ENCODE measurements at places on chromosomes 7 and 10. TPM values are rescaled to one million over a fixed set of nuclear protein-coding genes. Genes with fewer than 3 reads are reported as not detected.
A peak's percentile ranks its signal among the peaks of the same experiment; 100 is the strongest.

GRCh38 chr10:103445767-103446567, 6.2 kb downstream of the CALHM2 start:
- H3K27ac ChIP-seq: peak overlapping the region; percentile 79
- no peak overlapping the region for H3K4me3 ChIP-seq
- H3K4me1 ChIP-seq: peaks cover 51% of the 10 kb centered on the region
- no peaks in the 10 kb centered on the region for H3K27me3 ChIP-seq
- H3K36me3 ChIP-seq: peaks cover 24% of the 10 kb centered on the region

Gene GJD4
- not detected for total RNA-seq

Gene VPS37D
- total RNA-seq: 2.0 TPM

- peaks cover 28% of the 10 kb centered on the region for H3K4me1 ChIP-seq
- no peaks in the 10 kb centered on the region for H3K36me3 ChIP-seq
- H3K27ac ChIP-seq: no peak overlapping the region
- H3K27me3 ChIP-seq: no peaks in the 10 kb centered on the region
These were observed 44.3 kb downstream of the INSYN2A start for GRCh38 chr10:127151981-127152699.

DNA sequence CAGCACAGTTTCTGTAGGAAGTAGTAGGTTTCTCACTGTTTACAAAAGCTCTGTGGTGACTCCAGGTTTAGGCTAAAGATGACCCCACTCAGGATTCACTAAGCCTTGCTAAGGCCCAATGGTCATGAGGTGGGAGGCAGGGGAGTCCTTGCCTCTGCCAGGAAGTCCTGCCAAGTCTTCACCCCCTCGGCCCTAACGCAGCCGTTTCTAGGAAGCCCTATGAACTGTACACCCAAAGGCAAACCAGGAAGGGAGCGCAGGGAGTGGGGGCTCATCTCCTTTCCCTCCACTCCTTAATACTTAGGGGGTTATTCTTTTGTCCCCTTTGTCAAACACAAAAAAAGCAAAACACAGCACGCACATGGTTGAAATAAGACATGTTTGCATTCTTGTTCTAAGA, 64.6 kb downstream of the CTBP2 start:
- no peak for DNase-seq
- peaks cover 8% of the 10 kb centered on the region for H3K4me1 ChIP-seq
- no peak overlapping the region for H3K27ac ChIP-seq
- peaks cover 15% of the 10 kb centered on the region for H3K36me3 ChIP-seq

- H3K4me1 ChIP-seq: no peaks in the 10 kb centered on the region
- H3K4me3 ChIP-seq: no peak overlapping the region
- H3K27ac ChIP-seq: no peak overlapping the region
- no peaks in the 10 kb centered on the region for H3K36me3 ChIP-seq
- no peaks in the 10 kb centered on the region for H3K27me3 ChIP-seq
- DNase-seq: no peak
These were observed 470.1 kb upstream of the ADARB2 start for GRCh38 chr10:2207246-2207922.

- no peaks in the 10 kb centered on the region for H3K27me3 ChIP-seq
- no peaks in the 10 kb centered on the region for H3K4me1 ChIP-seq
- H3K4me3 ChIP-seq: no peak overlapping the region
- H3K36me3 ChIP-seq: no peaks in the 10 kb centered on the region
- no peak overlapping the region for H3K27ac ChIP-seq
These were observed 89.0 kb downstream of the EMX2 start for GRCh38 chr10:117631276-117632145.

GRCh38 chr7:79361214-79361613, 92.3 kb downstream of the MAGI2 start:
- DNase-seq: no peak
- H3K27me3 ChIP-seq: no peaks in the 10 kb centered on the region
- H3K36me3 ChIP-seq: no peaks in the 10 kb centered on the region
- no peak overlapping the region for H3K4me3 ChIP-seq
- no peak overlapping the region for H3K27ac ChIP-seq

Gene TASOR2
- 48.9 TPM for total RNA-seq

DNA sequence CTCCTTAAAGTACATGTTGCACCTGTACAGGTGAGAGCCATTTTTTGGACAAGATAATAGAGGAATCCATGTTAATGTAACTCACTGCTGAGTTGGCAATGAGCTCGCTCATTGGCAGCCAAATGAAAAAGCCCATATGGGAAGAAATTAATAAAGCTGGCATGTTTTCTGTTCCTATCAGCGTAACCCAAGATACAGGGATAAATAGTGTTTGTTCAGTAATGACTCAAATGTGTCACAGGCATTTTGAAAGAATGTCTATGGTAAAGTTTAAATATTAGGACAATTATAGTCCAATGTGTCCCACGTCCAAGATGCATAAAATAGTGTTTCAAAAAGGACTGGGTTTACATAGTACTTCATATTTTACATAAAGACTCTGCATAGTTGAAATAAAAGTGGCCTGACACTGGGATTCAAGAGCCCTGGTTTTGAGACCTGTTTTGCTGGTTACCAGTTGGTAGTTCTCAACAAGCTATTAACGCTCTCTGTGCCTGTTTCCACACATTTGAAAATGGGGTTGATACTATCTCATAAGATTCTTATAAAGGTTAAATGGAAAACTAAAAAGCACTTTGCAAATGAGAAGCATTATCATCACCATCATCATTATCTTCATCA, 49.1 kb downstream of the MTURN start:
- no peak for DNase-seq
- no peaks in the 10 kb centered on the region for H3K27me3 ChIP-seq
- no peaks in the 10 kb centered on the region for H3K4me1 ChIP-seq
- H3K27ac ChIP-seq: no peak overlapping the region

- no peak overlapping the region for H3K27ac ChIP-seq
- H3K4me1 ChIP-seq: no peaks in the 10 kb centered on the region
- H3K4me3 ChIP-seq: no peak overlapping the region
- H3K36me3 ChIP-seq: peaks cover 2% of the 10 kb centered on the region
- DNase-seq: no peak
These were observed 40.2 kb downstream of the NUP205 start for GRCh38 chr7:135597926-135598305.

DNA sequence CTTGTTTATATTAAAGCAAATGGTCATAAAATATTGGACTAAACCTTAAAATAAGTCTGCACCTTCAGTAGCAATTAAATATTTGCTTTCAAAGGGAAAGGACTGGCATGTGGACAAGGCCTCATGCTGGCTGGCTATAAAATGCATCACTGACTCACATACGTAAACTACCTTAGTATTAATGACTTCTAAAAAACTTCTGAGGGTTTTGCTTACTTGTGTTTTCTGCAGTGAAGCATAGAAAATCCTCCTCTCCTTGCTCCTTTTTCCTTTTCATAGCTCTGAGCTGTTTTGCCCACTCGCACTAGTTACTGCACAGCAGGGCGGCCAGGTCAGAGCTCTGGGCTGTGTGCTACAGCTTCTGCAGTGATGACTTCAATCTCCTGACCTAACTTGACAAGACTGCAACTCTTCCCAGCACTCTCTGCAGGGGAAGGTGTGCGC, 82.3 kb downstream of the CUL2 start:
- H3K4me3 ChIP-seq: no peak overlapping the region
- peaks cover 8% of the 10 kb centered on the region for H3K36me3 ChIP-seq
- no peak overlapping the region for H3K27ac ChIP-seq
- H3K27me3 ChIP-seq: no peaks in the 10 kb centered on the region

DNA sequence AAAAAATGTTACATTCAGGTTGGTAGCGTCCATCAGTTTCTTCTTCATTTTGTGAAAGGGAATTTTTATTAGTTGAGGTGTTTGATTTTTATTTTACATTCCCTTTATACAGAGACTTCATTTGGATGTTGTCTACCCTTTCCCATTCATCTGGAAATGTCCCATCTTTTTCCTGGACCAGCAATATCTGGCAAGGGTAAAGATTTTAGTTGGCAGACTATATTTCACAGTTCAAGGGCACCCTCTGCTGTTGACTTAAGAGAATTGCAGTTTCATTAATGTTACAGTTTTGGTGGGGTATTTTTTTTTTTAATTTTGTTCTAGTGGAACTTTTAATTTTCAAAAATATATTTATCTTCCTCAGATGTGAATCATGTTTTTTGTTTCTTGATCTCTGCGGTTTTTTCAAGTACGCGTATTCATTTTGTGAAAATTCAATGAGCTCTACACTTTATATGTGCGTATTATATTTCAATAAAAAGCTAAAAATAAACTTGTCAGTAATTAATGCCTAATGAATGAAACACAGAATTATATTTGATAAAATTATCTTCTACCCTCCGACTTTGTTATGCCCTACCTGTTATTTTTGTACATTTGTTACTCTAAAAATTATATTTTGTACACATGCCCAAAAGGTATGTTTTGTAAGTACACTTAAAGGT, 97.9 kb upstream of the KLF14 start:
- H3K4me3 ChIP-seq: no peak overlapping the region
- peak; percentile 35 for DNase-seq
- no peaks in the 10 kb centered on the region for H3K36me3 ChIP-seq
- H3K27ac ChIP-seq: no peak overlapping the region
- H3K27me3 ChIP-seq: no peaks in the 10 kb centered on the region
- peaks cover 10% of the 10 kb centered on the region for H3K4me1 ChIP-seq

Gene LIPN
- total RNA-seq: not detected

- DNase-seq: no peak
- H3K27ac ChIP-seq: no peak overlapping the region
- no peak overlapping the region for H3K4me3 ChIP-seq
- no peaks in the 10 kb centered on the region for H3K36me3 ChIP-seq
- peaks cover 76% of the 10 kb centered on the region for H3K27me3 ChIP-seq
These were observed 132.3 kb downstream of the SPAG6 start for GRCh38 chr10:22477334-22478287.

GRCh38 chr10:44888886-44889285, 22.3 kb upstream of the TMEM72 start:
- no peak overlapping the region for H3K4me3 ChIP-seq
- no peaks in the 10 kb centered on the region for H3K27me3 ChIP-seq
- H3K36me3 ChIP-seq: no peaks in the 10 kb centered on the region
- no peak overlapping the region for H3K27ac ChIP-seq
- no peaks in the 10 kb centered on the region for H3K4me1 ChIP-seq

GRCh38 chr10:19570991-19571390, 245.2 kb upstream of the PLXDC2 start:
- H3K4me1 ChIP-seq: no peaks in the 10 kb centered on the region
- no peaks in the 10 kb centered on the region for H3K36me3 ChIP-seq
- H3K27me3 ChIP-seq: no peaks in the 10 kb centered on the region
- no peak overlapping the region for H3K27ac ChIP-seq

Gene INSYN2A
- total RNA-seq: not detected

Gene SLC18A2
- total RNA-seq: not detected

Gene CYP3A4
- total RNA-seq: not detected

Gene SORCS1
- not detected for total RNA-seq

DNA sequence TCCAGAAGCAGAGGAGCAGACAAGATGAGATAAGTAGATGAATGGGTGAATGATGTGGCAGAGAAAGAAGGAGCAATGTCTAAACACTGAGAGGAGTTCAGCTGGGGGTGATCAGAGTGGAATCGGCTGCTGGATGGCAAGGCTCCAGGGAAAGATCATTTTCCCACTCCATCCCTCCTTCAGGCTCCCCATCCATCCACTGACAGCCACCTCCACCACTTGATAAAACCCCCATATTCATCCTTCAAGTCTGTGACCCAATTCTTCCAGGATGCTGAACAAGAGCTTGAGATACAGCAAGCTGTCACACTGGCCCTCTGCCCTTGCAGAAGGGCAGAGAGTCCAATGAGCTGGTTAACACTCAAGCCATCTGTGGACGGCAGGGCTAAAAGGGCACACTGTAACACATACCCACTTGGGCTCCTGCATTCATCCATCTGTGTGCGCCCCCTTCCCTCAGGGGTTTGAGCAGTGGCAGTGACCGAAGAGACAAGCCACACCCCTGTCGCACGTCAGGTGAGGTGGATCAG, 30.8 kb upstream of the CACNB2 start:
- H3K27ac ChIP-seq: no peak overlapping the region
- no peaks in the 10 kb centered on the region for H3K27me3 ChIP-seq
- no peak for DNase-seq
- H3K36me3 ChIP-seq: no peaks in the 10 kb centered on the region
- H3K4me3 ChIP-seq: no peak overlapping the region

DNA sequence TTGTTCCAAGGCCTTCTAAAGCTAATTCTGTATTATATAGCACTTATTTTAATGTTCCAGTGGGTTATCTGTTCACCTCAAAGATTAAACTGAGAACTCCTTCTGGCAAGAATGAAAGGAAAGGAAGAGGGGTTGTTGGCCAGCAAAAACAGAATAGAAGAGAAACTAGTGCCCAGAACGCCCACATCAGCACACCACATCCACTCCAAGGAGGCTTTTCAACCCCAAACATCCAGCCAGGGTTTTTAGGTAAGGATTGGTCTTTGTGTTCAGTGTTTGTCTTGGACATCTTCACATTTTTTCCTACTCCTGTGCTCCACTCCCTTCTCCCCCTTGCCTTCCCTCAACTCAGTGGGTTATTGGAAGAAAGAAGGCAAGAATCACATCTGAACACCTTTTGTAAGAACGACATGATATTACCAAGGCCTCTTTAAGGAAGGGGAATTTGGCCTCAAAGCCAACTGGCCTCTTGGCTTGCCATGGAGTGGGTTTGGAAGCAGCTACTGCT, 55.8 kb downstream of the BICC1 start:
- no peak overlapping the region for H3K4me3 ChIP-seq
- H3K27ac ChIP-seq: no peak overlapping the region
- H3K4me1 ChIP-seq: no peaks in the 10 kb centered on the region

GRCh38 chr10:110643035-110643652, 992 bp upstream of the RBM20 start:
- no peak for DNase-seq
- H3K27me3 ChIP-seq: peaks cover 43% of the 10 kb centered on the region
- H3K36me3 ChIP-seq: no peaks in the 10 kb centered on the region
- no peak overlapping the region for H3K4me3 ChIP-seq
- H3K27ac ChIP-seq: no peak overlapping the region

- H3K27me3 ChIP-seq: no peaks in the 10 kb centered on the region
- no peak overlapping the region for H3K4me3 ChIP-seq
- DNase-seq: no peak
These were observed 775.7 kb upstream of the IGFBP3 start for GRCh38 chr7:46696741-46697140.

Gene CPEB3
- total RNA-seq: 2.3 TPM

DNA sequence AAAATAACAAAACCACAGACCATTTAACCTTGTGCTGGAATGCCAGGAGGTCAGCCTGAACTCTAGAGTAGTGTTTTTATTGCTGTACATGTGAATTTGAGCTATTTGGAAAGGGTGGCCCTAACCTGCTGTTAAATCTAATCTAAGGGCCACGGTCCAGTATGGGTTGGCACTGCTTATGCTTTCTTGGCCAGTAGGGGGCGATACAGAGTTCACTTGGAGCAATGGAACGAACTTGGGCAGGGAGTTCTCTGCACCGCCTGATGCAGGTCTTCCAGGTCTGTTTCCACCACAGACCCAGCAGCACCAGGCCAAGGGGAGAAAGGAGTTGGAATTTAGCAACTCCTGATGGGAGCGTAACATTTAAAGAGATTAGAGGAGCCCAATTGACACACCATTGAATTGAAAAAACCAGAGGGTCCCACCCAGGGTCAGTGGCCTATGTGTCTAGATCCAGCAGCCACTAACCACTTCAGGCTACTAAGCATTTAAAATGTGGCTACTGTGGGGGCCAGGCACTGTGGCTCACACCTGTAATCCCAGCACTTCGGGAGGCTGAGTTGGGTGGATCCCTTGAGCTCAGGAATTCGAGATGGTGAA, 75.7 kb upstream of the EFCAB10 start:
- H3K4me3 ChIP-seq: no peak overlapping the region
- DNase-seq: peak; percentile 18
- no peaks in the 10 kb centered on the region for H3K4me1 ChIP-seq
